ENCODE measurements at places on chromosomes 3 and 15.
A peak's percentile ranks its signal among the peaks of the same experiment; 100 is the strongest.

- peak; percentile 81 for DNase-seq
Measured at GRCh38 chr15:77497942-77498361, 77.3 kb downstream of the HMG20A start.

- no peak for DNase-seq
Measured at GRCh38 chr15:76935620-76936019, 4.1 kb downstream of the RCN2 start.

DNA sequence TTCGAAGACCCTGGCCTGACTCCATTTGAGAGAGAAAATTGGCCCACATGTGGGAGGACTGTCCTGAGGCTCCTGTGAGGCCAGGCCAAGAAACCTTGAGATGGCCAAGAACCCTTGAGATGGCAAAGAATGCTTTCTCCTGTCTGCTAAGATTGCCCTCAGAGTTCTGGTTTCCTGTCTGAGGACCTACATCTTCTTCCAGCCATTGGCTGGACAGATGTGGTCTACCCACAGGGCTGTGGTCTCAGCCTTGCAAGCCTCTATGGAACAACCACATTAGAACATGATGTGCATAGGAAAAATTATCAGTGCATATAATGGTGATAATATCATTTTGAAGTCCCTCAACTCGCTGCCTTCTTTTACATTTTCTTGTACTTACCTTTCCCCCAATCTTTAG is 10.8 kb upstream of the RASA2 start:
- no peak for DNase-seq

GRCh38 chr3:38099518-38099917 is 37.4 kb downstream of the ACAA1 start:
- no peak for DNase-seq

- no peak for DNase-seq
Measured at GRCh38 chr3:161682715-161683114, 186.1 kb downstream of the OTOL1 start.

- no peak for DNase-seq
Measured at GRCh38 chr3:107373896-107374295, 3.3 kb upstream of the CCDC54 start.

GRCh38 chr3:158267015-158267414 is 157.1 kb downstream of the RSRC1 start:
- no peak for DNase-seq

DNA sequence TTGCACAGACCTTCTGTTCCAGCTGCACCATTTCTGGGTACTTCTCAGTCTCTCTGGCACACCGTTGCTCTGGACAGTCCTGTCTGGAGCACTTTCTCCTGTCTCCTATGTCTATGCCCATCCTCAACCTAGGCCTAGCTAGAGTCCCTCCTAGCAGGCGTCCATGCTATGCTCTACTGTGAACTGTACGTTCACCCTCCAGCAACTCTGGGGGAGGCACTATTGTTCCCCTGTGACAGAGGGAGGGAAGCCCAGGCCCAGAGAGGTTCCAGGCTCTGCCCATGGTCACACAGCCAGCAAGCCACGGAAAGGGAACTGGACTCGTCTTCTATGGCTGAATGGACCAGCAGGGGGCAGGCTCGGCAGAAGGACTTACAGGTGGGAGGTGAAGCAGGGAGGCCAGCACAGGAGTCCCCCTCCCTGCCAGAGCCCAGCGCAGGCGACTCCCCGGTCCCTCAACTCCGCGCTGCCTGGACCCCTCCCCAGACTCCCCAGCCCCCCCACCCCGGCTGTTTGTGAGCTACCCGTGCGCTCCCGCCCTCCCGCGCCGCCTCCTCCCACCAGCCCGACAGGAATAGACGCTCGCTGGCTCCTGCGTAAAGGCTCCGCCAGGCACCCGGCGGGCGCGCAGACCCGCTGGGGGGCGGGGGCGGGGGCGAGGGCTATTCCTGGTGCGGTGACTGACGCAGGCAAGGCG is 1.7 kb upstream of the LINGO1 start:
- DNase-seq, result no peak

All from putamen (tissue), 1 donor.